MM.1S (cell line): ENCODE measurements at places on chromosomes 2 and 18.

- DNase-seq = no peak
- no peak overlapping the region for H3K4me3 ChIP-seq
- no peaks in the 10 kb centered on the region for H3K36me3 ChIP-seq
- no peaks in the 10 kb centered on the region; the same call in 1 of the 2 replicates for H3K27me3 ChIP-seq
Measured at GRCh38 chr2:240460253-240460711, 24.8 kb downstream of the GPC1 start.

GRCh38 chr2:224594840-224595239 lies 9.7 kb upstream of the CUL3 start:
- H3K4me3 ChIP-seq = no peak overlapping the region
- H3K27me3 ChIP-seq = no peaks in the 10 kb centered on the region
- no peak overlapping the region for H3K27ac ChIP-seq
- DNase-seq = no peak
- no peaks in the 10 kb centered on the region for H3K4me1 ChIP-seq

DNA sequence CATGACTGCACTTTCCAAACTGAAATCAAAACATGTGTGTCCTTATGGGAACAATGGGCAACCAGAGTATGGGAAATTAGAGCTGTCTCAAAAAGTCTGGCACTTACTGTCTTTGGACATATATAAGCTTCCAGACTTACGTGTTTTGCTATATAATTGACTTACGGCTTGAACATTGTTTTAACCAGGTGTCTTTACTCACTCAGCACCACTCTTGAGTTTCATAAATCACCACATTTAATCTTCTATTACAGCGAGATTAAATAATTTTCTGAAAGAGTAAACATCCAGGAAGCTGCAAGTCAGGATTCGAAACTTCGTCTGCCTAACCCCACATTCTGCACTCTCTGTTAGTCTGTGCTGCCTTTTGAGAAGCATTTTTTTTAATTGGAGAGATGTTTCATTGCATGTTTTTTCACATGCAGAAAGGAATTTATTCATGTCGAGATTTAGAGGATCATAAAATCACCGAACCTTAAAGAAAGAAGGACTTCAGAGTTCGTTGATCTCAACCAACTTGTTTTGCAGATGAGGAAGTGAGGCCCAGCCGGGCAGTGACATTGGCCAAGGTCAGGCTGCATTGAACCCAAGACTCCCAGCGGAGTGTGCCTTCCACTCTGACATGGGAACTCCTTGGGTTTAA lies 137.3 kb downstream of the SETBP1 start:
- H3K27ac ChIP-seq = no peak overlapping the region
- DNase-seq = no peak
- H3K36me3 ChIP-seq = no peaks in the 10 kb centered on the region; the same call in 1 of the 2 replicates
- H3K27me3 ChIP-seq = no peaks in the 10 kb centered on the region
- 0 out of 2 replicates have a peak, but pooled peaks cover 2% of the 10 kb centered on the region for H3K4me1 ChIP-seq

GRCh38 chr2:177881008-177881747 lies 191.4 kb downstream of the PDE11A start:
- no peak overlapping the region for H3K27ac ChIP-seq
- no peaks in the 10 kb centered on the region for H3K27me3 ChIP-seq
- H3K4me3 ChIP-seq = no peak overlapping the region
- H3K36me3 ChIP-seq = no peaks in the 10 kb centered on the region
- peaks cover 20% of the 10 kb centered on the region for H3K4me1 ChIP-seq

- no peak for DNase-seq
- H3K27me3 ChIP-seq = no peaks in the 10 kb centered on the region
- H3K36me3 ChIP-seq = no peaks in the 10 kb centered on the region
- no peak overlapping the region for H3K27ac ChIP-seq
- no peak overlapping the region for H3K4me3 ChIP-seq
Measured at GRCh38 chr2:82857967-82858366, 1601.1 kb downstream of the SUCLG1 start.

- no peak overlapping the region for H3K27ac ChIP-seq
- no peaks in the 10 kb centered on the region for H3K36me3 ChIP-seq
- H3K4me1 ChIP-seq = no peaks in the 10 kb centered on the region
- H3K4me3 ChIP-seq = no peak overlapping the region
- no peaks in the 10 kb centered on the region for H3K27me3 ChIP-seq
Measured at GRCh38 chr2:42895134-42895790, 102.9 kb upstream of the HAAO start.
